ENCODE measurements at places on chromosomes 7 and 10.

GRCh38 chr10:35487336-35488034 is 117.7 kb upstream of the GJD4 start:
- no peak for DNase-seq

DNA sequence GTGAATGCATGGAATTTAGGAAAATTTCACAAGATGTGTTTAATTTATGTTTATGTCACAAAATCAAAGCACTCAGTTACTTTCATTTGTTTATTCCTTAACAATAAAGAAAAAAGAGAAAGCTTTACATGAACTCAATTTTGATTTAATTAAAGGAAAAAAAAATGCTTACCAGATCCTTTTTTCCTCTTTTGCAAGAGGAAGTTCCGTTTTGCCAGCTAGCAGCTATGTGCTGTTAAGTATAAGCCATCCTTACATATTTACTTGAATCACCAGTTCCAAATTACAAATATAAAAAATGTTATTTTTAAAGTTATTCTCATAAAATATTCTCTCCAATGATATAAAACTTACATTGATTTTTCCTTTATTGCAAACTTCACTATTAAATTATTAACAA is 12.7 kb downstream of the MRC1 start:
- DNase-seq: no peak

DNA sequence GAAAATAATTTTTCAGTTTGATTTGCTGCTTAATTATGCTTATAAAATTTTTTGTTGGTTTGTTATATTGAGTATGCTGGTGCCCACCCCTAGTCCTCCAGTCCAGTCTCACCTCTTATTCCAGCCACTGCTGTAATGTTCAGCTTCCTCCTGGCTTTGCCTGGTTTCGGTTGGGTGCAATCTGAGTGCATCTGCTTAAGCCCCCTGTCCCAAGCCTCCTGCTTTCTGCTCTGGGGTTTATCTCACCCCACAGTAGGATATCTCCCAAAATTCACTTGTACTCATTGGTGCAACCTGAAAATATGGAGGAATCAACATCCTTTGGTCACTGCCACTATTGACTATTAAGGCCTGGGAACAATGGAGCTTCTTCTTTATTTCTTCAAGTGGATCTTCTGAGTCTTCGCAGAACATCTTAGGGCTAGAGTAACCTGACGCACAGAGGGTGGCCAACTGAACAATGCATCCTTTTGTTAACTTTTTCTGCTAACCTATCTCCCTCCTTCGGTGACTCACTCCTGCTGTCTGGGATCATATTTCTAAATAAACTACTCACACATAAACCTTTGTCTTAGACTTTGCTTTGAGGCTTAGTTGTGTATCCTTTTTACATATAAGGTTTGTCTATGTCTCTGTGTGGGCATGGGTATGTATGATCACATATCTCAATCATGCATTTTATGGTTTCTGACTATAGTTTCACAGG is 19.1 kb upstream of the SOSTDC1 start:
- no peak for DNase-seq

DNA sequence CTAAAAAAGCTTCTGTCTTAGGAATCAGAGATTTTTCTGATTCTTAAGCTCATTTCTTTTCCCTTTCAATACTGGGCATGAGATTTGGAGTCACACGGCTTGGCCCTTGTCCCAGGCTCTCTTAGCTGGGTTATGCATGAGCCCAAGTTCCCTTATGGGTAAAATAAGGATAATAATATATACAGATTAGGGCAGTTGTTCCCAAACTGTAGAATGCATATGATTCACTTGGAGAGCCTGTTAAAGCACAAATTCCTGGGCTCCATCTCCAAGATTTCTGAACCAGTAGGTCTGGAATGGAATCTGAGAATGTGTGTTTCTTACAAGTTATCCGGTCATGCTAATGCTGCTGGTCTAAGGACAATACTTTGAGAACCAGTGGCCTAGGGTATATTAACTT is 154.0 kb downstream of the REEP3 start:
- no peak for DNase-seq

GRCh38 chr10:79140085-79140793 is 71.5 kb downstream of the ZMIZ1 start:
- no peak for DNase-seq

DNA sequence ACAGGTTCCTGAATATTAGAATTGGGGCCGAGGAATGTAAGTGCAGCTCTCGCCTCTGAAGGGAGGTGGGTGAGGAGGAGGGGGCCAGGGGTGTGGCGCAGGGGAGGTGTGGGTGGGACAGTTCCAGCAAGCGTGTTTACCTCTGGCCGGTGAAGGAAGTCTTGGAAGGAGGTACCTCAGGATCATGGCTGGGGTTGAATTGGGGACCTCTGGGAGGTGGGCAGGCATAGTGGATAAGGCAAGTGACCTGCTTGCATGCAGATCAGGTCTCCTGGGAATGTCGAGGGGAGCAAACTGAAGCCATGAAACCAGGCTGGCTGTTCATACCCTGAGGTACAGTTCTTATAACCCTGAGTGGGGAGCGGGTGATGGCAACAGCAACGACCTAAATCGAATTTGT is 2.0 kb downstream of the ZNF775 start:
- no peak for DNase-seq

DNA sequence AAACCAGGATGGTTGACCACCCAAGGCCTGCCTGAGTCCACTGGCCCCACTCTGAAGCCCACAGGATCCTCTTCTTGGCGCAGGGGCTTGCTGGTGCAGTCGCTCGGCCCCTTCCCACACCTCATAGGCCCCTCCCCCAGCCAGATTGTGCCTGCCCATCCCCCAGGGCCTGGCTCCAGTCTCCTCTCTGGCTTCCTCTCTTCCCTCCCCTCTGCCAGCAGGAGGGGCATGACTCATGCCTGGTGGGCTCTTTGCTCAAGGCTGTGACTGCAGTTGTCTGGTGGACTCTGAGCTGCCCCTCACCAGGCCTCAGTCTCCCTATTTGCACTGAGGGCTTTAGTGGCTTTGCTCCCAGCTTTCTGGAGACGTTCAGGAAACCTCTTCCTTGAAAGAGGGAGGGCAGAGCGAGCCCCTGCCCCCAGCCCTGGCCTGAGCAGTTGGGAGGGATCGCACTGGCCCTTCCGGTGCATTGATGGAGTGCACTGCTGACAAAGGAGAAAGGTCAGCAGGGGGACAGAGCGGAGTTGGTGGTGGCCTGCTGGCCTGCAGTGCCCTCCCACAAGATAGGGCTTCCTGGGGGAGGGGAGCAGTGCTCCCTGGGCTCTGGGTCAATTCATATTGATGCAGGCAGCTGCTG is 60.7 kb downstream of the ZMIZ1 start:
- no peak for DNase-seq

DNA sequence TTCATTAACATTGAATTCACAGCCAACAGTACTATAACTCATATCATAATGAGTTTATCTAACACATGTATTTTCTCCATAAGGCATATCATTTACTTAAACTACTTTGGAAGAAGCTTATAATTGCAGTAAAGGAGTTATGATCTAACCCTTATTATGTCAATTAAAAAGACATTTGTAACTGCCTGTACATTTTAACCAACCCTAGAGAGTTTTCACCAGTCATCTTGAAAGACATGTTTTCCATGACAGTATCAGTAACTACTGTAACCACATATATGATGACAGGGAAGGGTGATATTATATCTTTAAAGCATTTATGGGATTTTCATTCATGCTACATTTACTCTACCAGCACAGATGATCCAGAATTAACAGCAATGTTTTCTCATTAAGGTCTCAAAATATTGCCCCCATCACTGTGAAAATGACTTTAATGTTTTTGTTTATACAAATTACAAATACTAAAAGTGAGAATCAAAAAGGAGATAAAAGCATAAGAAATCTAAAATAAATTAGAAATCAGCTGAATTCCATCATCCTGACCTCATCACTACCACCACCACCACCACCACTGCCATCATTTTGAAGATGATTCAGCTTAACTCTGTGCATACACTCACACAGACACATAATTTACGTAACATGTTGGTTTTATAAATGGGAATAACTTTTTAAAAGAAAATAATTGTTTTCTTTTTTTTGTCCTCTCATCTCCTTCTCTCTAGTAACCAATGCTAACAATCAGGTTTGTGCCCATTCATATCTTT is 53.6 kb downstream of the MKLN1 start:
- no peak for DNase-seq

- no peak for DNase-seq
Observed at GRCh38 chr7:957418-958220, 3.1 kb upstream of the ADAP1 start.

DNA sequence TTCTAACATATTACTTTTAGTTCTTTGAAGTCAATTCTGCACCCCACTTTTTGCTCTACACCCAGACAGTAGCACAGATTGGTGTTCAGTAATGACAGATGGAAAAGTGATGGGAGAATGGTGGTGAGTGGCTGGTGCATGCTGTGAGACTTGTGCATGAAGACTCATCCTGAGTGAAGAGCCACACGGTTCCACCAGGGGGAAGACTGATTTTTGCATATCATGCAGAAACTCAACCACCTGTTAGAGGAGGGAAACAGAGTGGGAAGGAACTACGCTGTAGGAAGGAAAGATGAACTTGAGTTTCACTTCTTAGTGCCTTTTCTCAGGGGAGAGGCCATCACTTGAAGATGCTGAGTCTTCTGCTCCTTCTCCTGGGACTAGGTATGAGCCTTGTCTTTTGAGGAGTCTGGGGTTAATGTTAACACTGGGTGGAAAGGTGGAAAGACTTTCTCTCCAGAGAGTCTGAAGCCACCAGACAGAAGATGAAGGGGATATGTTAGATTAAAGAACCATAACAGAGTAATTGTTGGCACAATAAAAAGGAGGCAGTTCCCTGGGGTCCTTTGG is 9.3 kb upstream of the PRSS1 start:
- no peak for DNase-seq

- DNase-seq: no peak
Observed at GRCh38 chr7:156993925-156994235, 16.6 kb downstream of the MNX1 start.

GRCh38 chr10:92688927-92689662 is 660 bp upstream of the HHEX start:
- peak; percentile 17 for DNase-seq

DNA sequence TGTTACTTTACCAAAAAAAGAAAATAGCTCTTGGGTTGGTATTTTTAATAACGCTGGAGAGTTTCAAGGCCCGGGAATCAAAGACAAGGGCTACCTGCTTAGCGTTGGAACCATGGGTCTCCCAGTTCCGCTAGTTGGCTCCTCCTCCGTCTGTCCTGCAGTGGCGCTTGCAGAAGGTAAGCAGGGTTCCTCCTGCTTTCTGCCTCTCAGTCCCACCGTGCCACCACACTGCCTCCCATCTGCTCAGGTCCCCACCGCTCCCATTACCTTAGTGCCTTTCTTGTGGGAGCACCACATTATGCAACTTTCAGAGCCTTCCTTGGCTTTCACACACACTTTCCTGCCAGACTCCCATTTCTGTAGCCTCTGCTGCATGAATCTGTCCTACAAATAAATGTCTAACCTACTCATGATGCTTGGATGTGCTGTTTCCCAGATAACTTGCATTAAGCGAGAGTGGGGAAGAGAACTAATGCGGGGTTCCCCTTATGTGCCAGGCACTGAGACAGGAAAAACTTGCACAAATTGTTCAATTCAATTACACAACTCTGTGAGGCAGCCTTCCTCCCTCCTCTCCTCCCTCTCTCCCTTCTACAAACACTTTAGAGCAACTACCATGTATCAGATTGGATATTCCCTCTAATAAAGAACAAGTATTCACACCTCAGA is 124.5 kb downstream of the AOAH start:
- no peak for DNase-seq

DNA sequence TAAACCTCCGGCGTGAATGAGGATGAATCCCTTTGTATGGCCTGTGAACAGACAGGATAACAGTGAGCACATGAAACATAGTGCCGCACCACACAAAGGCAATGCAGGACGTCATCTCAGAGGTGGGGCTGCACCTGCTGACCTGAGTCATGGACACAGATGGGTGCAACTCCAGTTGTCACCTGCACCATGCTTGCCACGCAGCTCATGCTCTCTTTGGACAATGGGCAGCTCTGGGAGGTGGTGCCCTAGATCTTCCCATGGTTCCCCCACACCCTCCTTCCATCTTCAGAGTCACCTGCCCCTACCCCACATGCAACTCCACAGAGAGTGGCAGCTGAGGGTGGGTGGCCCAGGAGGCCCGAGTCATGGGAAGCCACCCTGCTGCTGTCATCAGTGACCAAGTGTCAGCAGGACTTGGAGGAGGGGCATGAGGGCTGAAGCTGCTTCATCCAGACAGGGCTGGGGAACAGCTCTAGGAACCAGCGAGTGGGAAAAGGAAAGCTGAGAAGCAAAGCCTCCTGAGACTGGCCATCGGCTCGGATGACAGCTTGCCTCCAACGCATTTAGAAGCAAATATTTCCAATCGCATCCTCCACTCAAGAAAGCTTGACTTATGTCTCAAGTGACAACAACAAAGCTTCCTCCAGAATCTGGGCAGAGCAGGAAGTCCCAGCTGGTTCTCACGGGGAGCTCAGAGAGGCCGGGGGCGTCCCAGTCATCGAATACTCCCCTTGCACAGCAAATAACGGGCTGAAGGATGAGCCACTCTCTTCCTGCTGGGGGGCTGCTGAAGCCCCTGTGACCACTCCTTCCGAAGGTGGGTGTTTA is 27.1 kb downstream of the VIPR2 start:
- DNase-seq: no peak

GRCh38 chr7:36303202-36304098 is 86.2 kb upstream of the ANLN start:
- DNase-seq: no peak

DNA sequence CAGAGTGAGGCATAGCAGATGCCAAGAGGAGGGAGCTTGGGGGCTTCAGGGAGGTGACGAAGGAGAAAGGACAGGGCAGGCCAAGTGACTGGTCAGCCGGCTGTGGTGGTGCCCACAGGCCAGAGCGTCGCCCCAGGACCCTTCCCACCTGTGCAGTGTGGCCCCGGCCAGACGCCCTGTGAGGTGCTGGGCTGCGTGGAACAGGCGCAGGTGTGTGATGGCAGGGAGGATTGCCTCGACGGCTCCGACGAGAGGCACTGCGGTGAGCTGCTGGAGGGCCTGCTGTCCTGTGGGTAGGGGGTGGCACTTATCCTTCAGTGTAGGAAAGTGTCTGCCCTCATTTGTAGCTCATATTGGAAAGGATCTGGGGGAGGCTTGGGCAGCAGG is 26.8 kb upstream of the ZNF467 start:
- DNase-seq: no peak

GRCh38 chr7:64558781-64559180 is 4.1 kb downstream of the ZNF680 start:
- no peak for DNase-seq

GRCh38 chr7:49127359-49127913 is 203.1 kb downstream of the CDC14C start:
- DNase-seq: no peak

GRCh38 chr10:63430091-63430998 is 35.4 kb downstream of the JMJD1C start:
- no peak for DNase-seq

GRCh38 chr7:57178768-57179139 is 46.5 kb upstream of the ZNF479 start:
- DNase-seq: no peak

DNA sequence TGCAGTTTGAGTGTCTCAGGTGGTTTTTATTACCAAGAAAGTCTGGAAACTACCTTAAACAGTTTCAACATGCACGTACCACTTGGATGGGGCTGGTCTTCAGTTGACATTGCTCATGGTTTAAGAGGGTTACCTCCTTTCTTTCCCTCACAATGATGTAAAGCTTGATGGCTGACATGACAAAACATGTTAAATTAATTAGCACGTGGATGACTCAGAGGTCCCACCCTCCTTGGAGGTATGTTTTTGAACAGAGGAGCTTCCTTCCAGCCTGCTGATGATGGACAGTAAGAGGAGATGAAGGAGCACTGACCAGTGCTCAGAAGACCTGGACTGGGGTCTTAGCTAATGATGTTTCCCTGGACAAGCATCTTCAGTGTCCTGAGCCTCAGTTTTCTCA is 322.3 kb upstream of the PODXL start:
- DNase-seq: no peak

Data from CD4-positive, alpha-beta memory T cell (primary cell).